Tongue (tissue), 3 donors: ENCODE measurements at places on chromosomes 2 and 18. TPM values are rescaled to one million over a fixed set of nuclear protein-coding genes. Genes with fewer than 3 reads are reported as not detected.

DNA sequence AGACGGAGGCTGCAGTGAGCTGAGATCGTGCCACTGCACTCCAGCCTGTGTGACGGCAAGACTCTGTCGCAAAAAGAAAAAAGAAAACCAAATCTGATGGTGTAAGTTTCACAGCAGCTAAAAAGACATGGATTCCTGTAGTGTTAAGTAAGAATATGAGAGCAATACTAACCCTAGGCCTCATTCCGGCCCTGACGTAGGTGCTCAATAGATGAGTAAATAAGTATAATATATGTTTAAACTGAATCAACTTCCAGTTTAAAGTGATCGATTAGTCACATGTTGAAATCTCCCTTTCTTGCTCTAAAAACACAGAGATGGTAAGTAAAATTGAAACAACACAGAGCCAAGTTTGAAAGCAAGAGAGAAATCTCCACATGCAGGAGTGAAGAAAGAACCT lies 8.0 kb downstream of the ME2 start:
- no peak for DNase-seq

Gene M1AP
- total RNA-seq = 4.6 TPM

- DNase-seq = no peak
These were observed 1.0 kb upstream of the HDAC4 start for GRCh38 chr2:239401881-239402233.

- no peak for DNase-seq
These were observed 83.9 kb downstream of the STPG4 start for GRCh38 chr2:47070920-47071824.

- no peak for DNase-seq
These were observed 45.5 kb upstream of the DNMT3A start for GRCh38 chr2:25386971-25387875.
